ENCODE measurements at places on chromosomes 3 and 15.

DNA sequence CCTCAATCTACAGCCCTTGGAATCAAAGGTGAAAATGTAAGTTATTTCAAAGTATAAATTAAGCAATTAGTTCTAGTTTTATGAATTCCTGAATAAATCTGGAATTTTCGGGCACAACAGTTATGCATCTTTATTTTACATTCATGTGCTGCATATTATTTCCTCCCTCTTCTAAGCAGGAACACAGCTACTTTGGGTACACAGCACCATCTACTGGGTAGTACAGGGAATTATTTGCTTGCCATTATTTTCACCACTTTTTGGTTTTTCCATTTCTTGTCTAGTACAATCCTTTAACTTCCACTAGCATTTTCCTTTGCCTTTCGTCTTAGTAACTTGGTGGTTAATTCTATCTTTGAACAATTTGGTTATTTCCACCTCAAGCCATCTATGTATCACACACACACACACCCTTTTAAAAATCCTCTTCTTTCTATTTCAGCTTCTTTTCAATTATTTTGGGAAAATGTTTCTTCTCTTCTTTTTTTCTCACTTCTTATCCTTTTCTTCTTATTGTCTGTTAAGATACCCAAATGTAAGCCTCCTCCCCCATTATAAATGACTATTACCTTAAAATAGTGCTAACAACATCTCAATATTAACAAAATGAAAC, 451.0 kb downstream of the MFSD1 start:
- DNase-seq, result no peak

GRCh38 chr3:104279617-104280016, 1087.1 kb upstream of the ALCAM start:
- DNase-seq, result no peak

GRCh38 chr15:67935244-67935643, 95.4 kb upstream of the RNU6-1 start:
- no peak for DNase-seq

DNA sequence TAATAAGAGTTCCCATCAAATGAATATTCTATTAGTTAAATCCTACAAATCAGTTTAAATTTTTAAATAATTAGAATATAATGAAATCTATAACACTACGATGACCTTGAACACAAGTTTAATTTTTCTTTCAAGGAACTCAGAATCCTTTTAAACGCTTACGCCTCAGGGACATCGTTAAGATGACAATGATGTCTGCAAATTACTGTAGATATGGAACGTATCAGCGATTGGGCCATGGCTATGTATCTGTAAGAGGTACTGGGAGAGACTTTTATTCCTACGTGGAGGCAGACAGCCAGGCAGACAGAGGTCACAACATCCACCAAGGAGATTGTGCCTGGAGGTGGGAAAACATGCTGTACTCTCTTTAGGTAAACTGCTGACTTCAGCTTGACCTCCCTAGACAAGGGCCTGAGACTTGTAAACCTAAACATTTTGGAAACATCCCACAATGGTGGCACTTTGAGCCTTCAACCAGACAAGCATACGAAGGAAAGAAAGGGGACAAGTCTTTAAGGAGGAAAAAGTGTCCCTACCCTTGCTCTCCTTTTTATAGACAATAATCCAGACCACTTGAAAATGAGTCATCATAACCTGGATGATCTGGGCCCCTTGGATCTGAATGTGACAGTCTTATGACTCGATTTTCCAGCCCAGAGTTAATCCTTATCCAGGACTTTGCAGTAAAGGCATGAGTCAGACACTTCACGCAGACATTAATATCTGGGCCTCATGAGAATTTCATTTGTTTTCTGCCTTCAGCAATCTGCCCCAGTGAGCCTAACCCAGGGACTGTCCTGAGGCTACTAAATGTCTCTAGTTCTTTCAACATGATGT, 6.8 kb upstream of the LDHAL6B start:
- DNase-seq, result no peak

DNA sequence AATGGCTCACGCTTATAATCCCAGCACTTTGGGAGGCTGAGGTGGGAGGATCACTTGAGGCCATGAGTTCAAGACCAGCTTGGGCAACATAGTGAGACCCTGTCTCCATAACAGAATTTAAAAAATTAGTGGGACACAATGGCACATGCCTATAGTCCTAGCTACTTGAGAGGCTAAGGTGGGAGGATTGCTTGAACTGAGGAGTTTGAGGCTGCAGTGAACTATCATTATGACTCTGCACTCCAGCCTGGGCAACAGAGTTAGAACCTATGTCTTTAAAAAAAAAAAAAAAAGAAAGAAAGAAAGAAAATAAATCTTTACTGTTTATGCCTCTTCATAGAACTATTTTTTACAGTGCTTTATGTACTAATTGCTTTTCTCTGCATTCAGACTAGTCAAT, 84.6 kb upstream of the LMOD3 start:
- no peak for DNase-seq

DNA sequence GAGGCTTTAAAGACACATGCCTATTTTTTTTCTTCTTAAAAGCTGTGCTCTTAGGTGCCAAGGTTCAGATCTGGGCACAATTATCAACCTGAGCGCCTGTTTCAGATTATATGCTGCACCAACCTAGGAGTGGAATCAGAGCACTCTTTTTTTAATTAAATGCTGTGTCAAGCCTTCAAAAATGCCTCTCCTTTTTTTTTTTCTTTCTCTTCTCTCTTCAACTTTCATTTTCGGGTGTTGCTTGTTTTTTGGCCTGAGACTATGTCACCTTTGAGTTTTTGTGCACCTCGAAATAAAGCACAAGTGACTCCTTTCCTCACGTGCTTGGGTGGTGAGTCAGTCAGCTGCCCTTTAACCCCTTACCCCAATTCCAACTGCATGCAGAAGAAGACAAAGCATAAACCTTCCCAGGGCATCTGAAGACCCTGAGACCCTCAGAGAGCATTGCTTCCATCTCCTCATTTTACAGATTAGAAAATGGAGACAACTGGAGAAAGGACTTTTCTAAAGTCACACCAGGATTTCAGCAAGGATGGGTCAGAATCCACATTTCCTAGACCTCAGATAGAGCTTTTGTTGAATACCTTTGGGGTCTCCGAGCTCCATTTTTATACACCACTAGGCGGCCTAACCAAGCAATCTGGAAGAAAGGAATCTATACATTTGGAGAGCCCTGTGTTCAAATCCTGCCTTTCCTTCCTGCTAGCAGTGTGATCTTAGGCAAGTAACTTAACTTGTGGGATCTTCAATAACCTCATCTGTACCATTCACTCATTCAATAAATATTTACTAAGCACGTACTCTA, 631 bp upstream of the PRICKLE2 start:
- no peak for DNase-seq

DNA sequence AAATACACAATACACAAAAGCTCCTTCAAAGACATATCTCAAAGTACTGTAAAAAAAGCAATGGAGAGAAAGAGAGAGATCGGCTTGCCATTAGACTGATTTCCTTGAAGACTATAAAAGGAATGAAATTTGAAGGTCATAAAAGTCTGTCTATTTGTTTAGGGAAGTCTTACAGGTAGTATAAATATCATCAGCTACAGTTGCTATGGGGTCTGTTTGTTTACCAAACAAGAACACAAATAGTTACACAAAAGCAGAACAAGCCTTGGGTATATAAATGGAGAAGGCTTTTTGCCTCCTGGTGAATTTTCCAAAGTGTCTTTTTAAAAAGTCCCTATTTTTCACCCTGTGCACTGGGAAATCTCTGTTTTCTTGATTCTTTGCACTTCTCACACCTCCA, 552.3 kb downstream of the FOXP1 start:
- no peak for DNase-seq

- DNase-seq, result no peak
These were observed 148.3 kb downstream of the MBNL1 start for GRCh38 chr3:152416808-152417580.

DNA sequence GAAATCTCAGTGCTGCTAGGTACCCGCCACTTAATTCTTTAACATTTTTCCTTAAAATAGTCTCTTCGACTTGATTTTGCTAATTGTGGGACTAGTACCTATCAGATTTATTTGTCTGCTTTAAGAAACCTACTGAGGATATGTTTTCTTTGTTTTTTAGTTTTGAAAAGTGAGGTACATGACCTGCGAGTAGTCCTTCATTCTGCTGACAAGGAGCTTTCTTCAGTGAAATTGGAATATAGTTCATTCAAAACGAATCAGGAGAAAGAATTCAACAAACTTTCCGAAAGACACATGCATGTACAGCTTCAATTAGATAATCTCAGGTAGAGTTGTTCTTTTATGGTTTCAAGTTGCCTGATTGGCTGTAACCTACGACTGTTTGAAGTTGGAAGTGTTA, 47.0 kb upstream of the TMEM42 start:
- no peak for DNase-seq

- no peak for DNase-seq
These were observed 26.9 kb upstream of the WDR72 start for GRCh38 chr15:53786401-53786800.

Measured in ovary (tissue), 10 donors.